Osteoblast (primary cell): ENCODE measurements at places on chromosomes 4 and X. TPM values are rescaled to one million over a fixed set of nuclear protein-coding genes. Genes with fewer than 3 reads are reported as not detected.

The DCLK2 gene
- total RNA-seq: 11.6 and 13.6 TPM in 2 replicates

The GRPR gene
- not detected in 2 replicates for total RNA-seq

The GSPT2 gene
- 6.5 and 7.2 TPM in 2 replicates for total RNA-seq

The TGIF2LX gene
- total RNA-seq: not detected in 2 replicates

The ERAS gene
- total RNA-seq: not detected in 2 replicates

The PPP4R3C gene
- not detected in 2 replicates for total RNA-seq

DNA sequence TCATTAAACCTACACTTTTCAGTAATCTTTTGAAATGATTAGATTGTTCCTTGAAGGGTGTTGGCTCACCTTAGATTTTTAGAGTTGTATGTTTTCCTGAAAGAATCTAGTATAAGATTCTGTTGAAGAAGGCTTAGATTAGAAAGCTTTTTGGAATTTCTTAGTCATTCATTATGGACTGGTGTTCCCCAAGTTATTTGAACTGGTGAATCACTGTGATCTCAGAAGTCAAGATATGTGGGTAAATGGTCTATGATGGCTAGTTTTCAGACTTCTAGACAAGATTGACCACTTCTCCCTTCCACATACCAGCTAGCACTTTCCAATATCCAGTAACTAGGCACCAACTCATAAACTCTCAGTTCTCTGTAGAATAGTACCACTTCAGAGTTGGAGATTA, 138.1 kb downstream of the KDM6A start:
- DNase-seq: peak; percentile 85

- peak; percentile 56 for DNase-seq
These were observed 392.9 kb downstream of the UNC5C start for GRCh38 chr4:95155759-95156451.

DNA sequence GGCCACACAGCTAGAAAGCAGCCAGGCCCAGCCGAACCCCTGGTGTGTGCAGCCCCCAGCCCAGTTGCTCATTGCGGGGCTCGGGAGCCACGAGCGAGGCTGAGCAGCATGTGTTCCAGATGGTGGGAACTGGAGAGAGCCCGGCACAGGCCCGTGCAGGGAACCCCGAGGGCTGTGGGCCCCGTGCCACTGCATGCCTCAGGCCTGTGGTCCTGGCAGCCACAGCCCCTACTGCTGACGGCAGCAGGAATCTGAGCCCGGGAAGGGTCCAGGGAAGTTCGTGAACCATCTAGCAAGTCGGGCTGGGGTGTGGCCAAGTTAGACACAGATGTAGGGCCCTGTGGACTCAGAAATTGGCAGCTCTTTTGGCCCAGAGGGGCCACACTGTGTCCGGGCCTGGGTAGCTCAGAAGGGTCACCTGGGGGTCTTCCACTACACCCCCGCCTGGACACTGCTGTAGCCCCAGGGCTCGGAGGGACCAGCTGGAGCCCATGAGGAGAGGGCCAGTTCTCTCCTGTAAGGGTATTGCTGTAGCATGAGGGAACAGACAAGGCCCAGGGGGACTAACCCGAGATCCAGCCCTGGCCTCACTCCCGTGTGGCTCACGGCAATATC, 12.1 kb downstream of the HTRA3 start:
- peak; percentile 91 for DNase-seq

DNA sequence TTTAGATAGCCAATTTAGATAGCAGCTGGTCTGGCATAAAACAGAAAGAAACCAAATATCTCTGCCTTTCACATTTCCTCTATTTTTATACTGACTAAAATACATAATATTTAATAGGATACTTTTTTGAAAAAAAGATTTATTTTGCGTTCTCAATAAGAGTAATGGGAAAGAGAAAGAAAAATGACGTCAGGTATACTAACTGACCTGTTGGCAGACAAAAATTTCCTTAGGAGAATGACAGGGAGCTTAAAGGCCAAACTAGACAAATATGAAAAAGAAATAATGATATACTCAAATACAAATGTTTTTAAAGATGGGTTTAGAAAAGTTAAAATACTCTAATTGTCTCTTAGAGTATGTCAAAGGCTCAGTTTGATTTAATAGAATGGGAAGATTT, 309.4 kb upstream of the ADGRL3 start:
- no peak for DNase-seq

- no peak for DNase-seq
These were observed 17.6 kb upstream of the PJA1 start for GRCh38 chrX:69182818-69183380.

DNA sequence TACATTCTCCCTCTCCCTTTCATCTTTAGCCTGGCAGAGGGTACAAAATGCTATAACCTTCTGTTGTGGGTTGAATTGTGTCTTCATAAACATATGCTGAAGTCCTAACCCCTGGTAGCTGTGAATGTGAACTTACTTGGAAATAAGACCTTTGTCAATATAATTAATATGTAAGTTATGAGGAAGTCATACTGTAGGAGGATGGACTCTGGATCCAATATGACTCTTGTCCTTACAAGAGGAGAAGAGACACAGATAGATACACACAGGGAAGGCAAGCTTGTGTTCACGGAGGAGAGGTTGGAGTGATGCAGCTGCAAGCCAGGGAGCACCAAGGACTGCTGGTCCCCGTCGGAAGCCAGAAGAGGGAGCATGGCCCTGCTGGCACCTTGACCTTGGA, 94.7 kb downstream of the SLC2A9 start:
- no peak for DNase-seq

DNA sequence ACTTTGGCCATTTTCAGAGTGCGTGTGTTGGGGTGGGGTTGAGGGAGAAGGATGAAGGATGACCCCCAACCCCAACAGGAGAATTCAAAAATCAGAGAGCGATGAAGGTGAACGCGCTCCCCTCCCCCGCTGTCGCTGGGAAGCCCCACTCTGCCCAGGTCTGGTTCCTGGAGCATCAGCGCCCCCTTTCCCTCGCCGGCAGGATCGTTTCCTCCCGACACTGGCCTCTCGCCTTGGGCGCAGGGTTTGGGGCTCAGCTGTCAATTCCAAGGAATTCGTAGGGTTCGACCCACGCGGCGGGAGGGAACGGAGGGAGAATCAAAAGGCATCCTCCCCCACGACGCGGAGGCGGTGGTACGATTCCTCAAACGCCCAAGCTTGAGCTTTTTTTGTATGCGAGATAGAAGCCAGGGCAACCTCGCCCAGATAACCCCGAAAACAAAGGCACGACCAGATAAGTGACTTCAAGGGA, 1.0 kb upstream of the PDGFRA start:
- peak; percentile 95 for DNase-seq

DNA sequence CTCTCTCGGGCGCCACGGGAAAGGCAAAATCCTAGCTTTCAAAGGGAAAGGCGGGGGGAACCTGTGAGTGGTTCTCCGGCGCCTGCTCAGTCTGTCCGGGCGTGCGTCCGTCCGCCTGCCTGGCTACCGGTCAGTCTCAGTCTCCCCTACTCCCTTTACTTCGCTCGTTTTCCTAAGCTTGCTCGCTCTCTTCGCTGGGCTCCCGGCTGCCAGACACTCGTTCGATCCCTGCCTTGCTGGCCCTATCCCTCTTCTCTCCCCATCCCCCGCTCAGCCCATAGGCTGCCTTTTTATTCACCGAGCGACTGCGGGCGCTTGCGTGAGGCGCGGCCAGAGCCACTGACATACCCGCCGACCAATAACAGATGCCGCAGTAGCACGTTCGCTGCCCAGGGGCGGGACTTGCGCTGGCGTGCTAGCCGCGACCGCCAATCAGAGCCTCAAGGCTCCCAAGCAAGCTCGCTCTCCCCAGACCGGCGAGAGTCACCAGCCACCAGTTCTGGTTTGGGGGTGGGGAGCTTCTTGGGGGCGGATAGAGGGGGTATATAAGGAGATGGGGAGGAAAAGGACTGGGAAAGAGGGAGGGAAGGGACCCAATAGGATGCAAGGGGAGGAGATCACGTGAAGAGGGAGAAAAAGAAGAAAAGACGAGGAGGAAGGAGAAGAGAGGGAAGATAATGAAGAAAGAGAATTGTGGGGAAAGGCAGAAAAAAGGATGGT, 30.0 kb downstream of the ARHGEF9 start:
- peak; percentile 90 for DNase-seq

- DNase-seq: peak; percentile 85
These were observed 717 bp upstream of the WFS1 start for GRCh38 chr4:6268650-6269615.

DNA sequence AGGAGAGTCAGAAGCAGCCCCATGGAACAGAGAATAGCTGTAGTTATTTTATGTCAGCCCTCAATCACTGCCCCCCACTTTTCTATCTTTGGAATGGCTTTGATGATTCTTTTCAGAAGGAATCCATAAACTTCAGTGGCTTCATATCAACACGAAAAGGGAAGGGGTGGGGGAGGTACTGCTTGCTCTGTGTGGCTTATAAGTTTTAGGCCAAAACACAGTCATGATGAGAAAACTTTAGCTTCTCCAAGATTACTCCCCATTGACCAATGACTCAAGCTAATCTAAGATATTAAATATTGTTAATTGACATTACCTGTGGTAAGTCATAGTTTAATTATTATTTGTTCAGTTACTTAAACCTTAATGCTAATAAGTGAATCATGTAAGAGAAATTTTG, 669.6 kb upstream of the FAM241A start:
- DNase-seq: no peak

- DNase-seq: no peak
These were observed 73.5 kb upstream of the ZFP42 start for GRCh38 chr4:187921946-187922623.

DNA sequence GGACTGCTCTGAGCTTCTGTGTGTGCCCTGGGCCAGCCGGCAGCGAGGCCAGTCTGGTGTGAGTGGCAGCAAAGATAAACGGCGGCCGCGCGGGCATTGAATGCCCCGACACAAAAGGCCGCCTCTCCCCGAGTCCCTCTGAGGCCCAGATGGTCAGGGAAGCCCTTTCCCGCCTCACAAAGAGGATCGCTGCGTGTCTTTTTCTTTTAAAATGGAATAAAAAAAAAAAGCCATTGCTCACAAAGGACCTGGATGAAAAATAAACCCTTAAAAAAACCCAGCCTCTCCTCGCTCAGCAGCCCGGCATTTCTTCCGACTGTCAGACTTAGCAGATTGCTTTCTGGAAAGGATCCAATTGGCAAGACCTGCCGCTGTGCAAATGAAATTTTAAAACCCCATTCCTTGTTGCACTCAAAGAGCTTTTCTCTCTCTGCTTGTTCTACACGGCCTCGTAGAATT, 578.7 kb downstream of the BCOR start:
- no peak for DNase-seq

GRCh38 chr4:25098964-25099891, 61.0 kb downstream of the SEPSECS start:
- peak; percentile 95 for DNase-seq

DNA sequence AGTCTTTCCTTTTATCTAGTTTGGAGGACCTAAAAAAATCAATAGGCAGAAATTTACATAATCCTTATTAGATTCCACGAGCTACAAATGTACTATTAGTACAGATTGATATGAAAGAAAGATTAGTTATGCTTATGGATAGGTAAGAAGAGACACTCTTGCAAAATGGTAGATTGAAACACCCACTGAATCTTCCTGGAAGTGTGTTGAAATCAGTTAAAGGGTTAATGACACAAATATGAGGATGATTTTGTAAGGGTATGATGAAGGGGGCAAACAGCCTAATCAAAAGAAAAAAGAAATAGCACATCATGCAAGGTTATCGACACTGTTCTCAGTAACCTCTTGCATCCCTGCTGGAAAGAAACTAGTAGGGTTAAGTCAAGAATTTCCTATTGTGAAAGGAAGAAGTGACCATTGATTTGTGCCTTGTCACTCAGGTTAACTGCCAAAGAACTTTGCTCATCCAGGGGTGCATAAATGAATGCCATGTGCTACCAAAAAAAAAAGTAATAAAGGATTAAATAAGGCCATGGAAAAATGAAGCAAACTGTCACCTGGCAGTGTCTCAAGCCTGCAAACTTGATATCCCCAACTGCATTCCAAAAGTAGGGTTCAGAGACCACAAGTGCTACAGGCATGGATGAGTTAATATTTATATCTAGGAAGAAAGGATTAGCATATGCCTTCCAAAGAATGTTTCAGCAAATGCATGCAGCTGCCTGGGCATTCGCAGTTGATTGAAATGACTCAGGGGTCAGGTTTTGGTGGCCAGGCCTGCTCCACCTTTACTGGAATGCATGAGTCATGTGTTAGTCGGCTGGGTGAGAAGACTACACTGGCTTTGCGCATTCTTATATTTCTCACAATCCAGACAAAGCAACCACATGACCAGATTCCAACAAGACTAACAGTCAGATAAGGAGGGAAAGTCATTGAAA, 78.3 kb upstream of the ATXN3L start:
- DNase-seq: peak; percentile 74

DNA sequence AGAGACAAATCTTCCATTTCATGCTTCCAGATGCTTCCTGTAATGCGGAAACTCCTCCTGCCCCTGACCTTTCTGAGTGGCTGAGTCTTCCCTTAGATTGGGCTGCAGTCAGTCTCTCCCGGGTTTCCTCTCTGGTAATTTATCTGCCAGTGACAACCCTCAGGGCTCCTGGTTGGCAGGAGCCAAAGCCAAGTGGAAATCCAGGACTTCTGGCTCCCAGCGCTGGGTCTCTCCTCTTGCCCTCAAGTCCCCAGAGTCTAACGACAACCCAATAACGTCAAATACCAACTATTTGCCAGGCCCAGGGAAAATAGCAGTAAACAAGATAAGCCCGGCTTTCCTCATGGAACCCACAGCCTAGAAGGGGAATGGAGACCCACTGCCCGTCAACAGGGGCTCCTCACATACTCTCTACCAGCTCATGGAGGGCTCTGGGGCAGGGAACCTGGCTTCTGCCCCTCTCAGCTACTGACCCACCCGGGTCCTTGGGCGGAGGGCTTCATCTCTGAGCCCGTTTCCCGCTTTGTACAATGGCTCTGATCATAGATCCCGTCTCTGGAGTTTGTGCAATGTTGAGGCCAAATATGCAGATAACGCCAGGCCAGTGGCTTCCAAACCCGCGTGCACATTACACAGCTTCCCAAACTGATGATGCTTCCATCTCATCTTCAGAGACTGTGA, 1.1 kb upstream of the TBC1D14 start:
- peak; percentile 94 for DNase-seq

- DNase-seq: no peak
These were observed 29.4 kb downstream of the C4orf51 start for GRCh38 chr4:145709336-145709735.

DNA sequence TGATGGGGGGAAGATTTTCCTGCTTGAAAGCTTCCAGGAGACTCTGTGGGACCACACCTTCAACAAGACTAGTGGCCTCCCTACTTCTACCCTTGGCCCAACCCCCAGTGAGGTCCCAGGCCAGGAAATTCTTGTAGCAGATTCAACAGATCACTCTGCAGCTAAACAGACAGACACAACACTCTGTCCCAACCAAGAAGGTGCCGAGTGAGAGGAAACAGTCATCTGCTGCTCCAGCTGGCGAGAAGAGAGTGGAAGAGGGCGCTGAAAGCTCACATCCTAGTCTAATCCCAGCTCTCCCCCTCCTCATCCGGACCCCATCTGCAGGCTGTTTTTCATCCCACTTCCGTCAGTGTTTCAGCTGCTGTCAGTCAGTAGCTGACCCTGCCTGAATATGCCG, 63.4 kb downstream of the CHRDL1 start:
- DNase-seq: no peak

- DNase-seq: no peak
These were observed 6.8 kb downstream of the ANXA3 start for GRCh38 chr4:78558410-78558809.

DNA sequence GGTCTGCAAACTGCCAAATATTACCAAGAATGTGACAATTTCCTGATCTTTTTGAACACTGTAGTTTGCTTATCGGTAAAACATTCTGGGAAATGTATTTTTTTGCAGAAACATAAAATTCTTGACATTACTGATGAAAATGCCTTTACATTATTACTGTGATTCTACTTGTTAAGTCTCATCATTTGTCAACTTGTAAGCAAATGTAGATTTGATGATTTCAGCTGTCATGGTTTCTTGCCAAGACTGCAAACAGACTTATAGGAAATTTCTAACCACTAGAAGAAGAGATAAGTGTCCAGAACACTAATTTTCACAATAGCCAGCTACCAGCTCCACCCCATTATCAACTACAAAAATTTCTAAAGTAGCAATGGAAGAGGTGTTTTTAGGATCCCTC, 560.4 kb downstream of the STPG2 start:
- no peak for DNase-seq
